Astrocyte of the hippocampus (primary cell): ENCODE measurements at places on chromosomes 4 and X.

DNA sequence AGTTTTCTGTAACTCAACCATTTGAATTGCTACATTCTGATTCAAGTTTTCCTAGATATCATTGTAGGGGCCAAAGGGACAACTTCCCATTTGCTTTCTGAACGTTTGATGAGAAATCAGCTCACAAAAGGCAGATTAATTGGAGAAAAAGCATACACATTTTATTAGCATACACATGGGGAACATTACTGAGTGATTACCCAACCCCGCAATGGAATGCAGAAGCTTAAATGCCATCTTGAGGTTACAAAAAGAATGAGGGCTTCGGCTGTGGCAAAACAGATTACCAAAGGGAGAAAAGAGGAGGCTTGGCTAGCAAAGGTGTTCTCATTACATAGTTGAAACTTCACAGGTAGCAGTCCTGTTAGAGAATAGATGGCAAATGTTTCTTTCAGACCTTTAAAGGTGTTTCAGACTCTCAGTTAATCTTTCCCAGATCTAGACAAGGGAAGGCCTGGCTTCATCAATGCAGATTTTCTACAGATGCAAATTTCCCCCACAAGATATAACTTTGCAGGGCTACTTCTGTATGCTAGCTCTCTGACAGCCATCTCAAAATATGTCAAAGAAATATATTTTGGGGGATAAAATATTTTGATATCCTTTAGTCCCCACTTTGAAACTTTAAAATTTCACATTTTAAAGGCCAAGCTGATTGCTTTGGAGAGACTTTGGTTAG lies 26.5 kb upstream of the HERC6 start:
- DNase-seq, result peak; percentile 77

- no peak for DNase-seq
Measured at GRCh38 chr4:40937140-40937725, 187.5 kb downstream of the NSUN7 start.

- no peak for DNase-seq
Measured at GRCh38 chr4:70714079-70714887, 7.5 kb upstream of the RUFY3 start.

DNA sequence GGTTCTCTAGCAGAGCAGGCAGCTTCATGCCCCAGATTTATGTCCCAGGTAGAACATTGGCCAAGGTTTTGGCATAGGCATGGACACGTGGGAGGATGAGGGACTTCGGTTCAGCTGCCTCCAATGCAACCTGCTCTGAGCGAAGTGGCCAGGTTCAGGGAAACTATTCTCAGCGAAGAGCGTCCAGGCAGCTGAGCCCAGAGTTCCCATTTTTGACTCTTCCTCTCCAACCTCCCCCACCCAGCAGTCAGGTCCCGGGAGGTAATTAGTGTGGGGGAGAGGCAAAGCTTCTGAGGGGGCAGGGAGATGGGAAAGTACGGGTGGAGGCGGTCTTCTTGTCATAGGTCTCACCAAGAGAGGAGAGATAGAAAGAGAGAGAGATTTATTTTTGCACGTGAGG lies 1.0 kb downstream of the GABRA4 start:
- DNase-seq, result no peak

GRCh38 chr4:127560755-127561154 lies 72.0 kb upstream of the INTU start:
- DNase-seq, result peak; percentile 78

DNA sequence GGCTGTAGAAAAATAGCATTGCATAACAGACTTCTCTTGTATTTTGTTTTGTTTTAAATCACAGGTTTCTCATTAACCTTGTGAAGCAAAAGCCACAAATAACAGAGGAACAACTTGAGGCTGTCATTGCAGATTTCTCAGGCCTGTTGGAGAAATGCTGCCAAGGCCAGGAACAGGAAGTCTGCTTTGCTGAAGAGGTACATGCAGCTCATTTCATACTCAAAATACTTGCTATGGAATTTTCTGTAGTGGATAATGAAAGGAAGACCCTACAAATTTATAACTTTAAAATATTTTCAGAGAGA lies 17.6 kb downstream of the AFP start:
- DNase-seq, result peak; percentile 31

GRCh38 chr4:168731706-168732414 lies 235.0 kb downstream of the PALLD start:
- no peak for DNase-seq

- DNase-seq, result no peak
Measured at GRCh38 chr4:89834486-89835209, 2.3 kb downstream of the SNCA start.

- DNase-seq, result no peak
Measured at GRCh38 chrX:82734140-82734539, 774.0 kb upstream of the POU3F4 start.

GRCh38 chr4:183118141-183118540 lies 19.1 kb downstream of the WWC2 start:
- DNase-seq, result peak; percentile 59

DNA sequence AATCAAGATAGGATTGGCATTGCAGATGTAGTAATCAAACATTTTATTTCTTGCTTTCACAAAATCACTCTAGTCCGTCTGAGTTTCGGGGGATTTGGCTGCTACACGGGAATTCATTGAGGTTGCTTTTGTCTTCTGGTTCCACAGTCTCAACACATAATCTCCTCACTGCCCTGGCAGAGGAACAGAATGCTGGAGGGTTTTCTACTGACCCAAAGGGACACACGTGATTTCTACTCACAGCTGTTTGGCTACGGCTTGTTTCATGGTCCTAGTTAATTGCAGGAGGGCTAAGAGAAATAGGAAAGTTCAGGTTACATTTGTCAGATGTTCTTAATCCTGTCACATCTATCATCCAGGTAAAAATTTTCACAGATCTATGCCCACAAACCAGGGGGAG lies 1811.6 kb downstream of the ARAP2 start:
- no peak for DNase-seq

GRCh38 chr4:30757357-30757756 lies 37.2 kb downstream of the PCDH7 start:
- peak; percentile 73 for DNase-seq

- no peak for DNase-seq
Measured at GRCh38 chrX:108726748-108727147, 9.6 kb downstream of the IRS4 start.

GRCh38 chr4:121633653-121634052 lies 63.1 kb downstream of the ANXA5 start:
- no peak for DNase-seq

DNA sequence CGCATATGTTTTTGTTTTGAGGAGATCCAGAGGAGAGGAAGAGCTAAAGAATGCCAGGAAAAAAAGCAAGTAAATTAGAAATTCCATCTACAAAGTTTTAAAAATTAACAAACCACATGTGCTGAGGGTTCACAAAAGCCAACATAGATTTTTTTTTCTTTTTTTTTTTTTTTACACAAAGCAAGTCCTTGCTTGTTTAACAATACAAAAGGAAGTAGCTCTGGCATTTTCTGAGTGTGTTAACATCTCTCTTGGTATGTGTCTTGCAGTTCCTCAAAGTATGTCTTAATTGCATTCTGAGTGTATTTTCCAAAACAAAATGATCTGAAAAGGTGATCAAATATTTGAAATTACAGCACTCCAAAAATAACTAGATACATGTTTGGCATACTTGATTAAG lies 1682.7 kb upstream of the AGA start:
- DNase-seq, result peak; percentile 15

DNA sequence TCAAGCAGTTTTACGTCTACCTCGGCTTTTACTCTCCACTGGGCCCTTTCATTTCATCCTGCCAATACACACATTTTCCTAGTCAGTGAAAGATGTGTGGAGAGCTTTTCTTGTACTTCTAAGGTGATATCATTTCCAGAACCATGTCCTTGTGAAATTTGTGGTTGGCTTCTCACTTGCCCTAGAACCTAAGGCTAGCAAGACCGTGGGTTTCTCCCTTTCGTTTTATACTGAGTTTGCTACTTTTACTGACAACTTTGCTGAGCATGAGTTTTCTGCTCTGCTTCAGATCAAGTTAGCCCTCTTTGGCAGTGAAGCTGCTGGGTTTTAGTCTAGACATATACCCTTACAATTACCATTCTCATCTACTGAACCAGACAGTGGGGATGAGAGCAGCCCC lies 95.7 kb upstream of the FRMPD4 start:
- no peak for DNase-seq
